ENCODE measurements at places on chromosomes 1 and 21.

DNA sequence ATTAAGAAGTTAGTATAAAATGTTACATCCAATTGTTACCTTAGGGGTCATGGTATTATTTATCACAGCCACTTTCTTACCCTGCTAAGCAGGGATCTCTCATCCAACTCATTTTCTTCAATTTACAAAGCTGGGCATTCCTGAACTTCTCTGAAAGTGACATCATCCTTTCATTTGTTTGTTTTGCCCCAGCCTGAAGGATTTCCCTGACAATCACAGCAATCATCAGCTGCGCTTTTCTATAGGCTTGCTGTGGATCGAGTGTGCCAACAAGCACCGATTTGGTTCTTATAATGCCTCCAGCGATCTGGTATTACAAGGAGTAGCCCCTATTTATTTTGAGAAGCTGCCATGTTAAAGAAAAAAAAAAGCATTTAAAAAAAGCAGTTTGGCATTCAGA is 240.2 kb downstream of the USH2A start:
- DNase-seq: no peak

- DNase-seq: no peak
These were observed 129.2 kb downstream of the PTPN14 start for GRCh38 chr1:214422137-214422671.

- DNase-seq: no peak
These were observed 74.6 kb upstream of the PDC start for GRCh38 chr1:186535388-186536133.

DNA sequence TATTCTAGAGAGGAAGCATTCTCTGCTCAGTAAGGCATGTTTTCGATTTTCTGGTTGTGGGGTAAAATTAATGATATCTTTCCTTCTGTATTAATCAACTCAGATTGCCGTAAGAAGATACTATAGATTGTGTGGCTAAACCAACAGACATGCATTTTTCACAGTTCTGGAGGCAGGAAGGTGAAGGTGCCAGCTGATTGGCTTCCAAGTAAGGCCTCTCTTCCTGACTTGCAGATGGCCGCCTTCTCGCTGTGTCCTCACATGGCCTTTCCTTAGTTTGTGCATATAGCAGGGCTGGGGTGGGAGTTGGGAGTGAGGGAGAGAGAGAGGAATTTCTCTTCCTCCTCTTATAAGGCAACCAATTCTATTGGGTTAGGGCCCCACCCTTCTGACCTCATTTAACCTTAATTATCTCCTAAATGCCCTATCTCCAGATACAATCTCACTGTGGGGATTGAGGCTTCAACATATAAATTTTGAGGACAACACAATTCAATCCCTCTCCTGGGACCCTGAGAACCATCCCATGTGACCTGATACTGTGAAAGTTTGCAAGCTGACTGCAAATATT is 52.3 kb upstream of the MRPS6 start:
- DNase-seq: no peak

- DNase-seq: no peak
These were observed 201.4 kb downstream of the CHRM3 start for GRCh38 chr1:239587574-239588369.

- no peak for DNase-seq
These were observed 303.5 kb upstream of the KAZN start for GRCh38 chr1:14294860-14295536.

DNA sequence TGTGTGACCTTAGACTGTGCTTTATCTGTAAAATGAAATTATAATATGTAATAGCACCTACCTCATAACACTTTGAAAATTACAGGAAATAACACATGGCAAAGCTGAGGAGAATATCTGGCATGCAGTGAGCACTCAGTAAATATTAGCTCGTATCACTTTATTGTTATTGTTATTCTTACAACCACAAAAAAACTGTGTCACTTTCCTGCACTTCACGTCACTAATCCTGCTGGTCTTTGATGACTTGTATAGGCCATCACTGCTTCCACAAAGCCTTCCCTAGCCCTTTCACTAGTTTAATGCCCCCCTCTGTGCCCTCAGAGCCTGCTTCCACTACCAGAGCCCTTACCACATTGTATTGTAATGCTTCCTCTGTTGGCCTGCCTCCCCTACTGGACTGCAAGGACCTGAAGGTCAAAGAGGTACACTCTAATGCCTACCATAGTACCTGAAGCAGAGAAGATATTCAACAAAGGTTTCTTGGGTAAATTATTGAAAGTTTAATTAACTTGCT is 231.6 kb downstream of the NFIA start:
- no peak for DNase-seq

DNA sequence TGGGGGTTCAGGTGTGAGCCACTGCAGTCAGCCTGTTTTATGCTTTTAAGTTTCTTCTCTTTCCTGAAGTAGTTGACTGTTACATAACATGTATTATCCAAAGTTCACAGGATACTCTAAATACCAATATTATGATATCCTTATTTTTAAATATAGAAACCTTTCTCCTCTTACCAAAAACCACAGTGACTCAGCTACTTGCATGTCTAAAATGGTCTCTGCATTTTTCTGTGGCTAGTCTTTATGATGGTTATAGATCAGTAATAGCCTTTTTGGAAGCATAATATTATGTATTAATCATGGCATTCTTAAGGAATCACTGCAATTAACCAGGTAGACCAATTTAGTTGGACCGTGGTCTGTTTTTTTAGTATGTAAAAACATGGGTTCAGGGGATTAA is 210.8 kb upstream of the CACYBP start:
- DNase-seq: peak; percentile 61

- DNase-seq: no peak
These were observed 344.3 kb downstream of the MATN1 start for GRCh38 chr1:30378991-30379581.

DNA sequence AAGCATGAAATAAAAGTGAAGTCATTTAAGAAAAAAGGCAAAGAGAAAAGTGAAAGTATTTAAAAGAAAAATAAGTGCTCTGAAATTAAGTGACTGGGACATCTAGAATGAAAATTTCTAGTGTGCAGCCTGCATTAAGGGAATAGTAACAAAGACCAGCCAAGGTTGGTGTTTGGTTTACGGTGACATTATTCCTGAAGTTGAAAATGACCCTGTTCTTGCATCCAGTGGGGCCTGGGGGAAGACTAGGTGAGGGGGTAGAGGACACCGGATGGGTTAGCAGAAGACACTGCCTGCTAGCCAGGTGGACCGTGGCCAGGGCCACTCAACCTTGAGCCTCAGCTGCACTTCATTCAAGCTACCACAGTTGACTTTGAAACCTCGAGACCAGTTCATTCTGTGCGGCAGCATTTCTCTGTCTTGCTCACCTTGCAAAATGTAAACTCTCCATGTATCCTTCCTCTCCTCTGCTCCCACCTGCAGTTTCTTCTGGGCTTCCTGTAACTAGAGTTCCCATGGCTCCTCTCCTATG is 14.3 kb upstream of the KCNK1 start:
- DNase-seq: no peak
